CD8-positive, alpha-beta memory T cell (primary cell): ENCODE measurements at places on chromosomes 2 and 18.

GRCh38 chr18:38606841-38607240, 1041.2 kb upstream of the CELF4 start:
- H3K4me1 ChIP-seq: no peaks in the 10 kb centered on the region
- DNase-seq: no peak
- H3K36me3 ChIP-seq: no peaks in the 10 kb centered on the region
- H3K27me3 ChIP-seq: no peaks in the 10 kb centered on the region
- H3K27ac ChIP-seq: no peak overlapping the region

GRCh38 chr2:71724793-71725192, 271.4 kb downstream of the DYSF start:
- H3K4me3 ChIP-seq: no peak overlapping the region
- no peaks in the 10 kb centered on the region for H3K36me3 ChIP-seq
- no peak for DNase-seq
- no peaks in the 10 kb centered on the region for H3K4me1 ChIP-seq
- H3K27ac ChIP-seq: no peak overlapping the region

GRCh38 chr2:156196031-156196430, 136.5 kb downstream of the NR4A2 start:
- no peaks in the 10 kb centered on the region for H3K36me3 ChIP-seq
- no peaks in the 10 kb centered on the region for H3K27me3 ChIP-seq
- H3K4me1 ChIP-seq: no peaks in the 10 kb centered on the region
- H3K27ac ChIP-seq: no peak overlapping the region
- no peak overlapping the region for H3K4me3 ChIP-seq

GRCh38 chr2:80303006-80303908, 1.3 kb downstream of the LRRTM1 start:
- H3K4me3 ChIP-seq: no peak overlapping the region
- no peaks in the 10 kb centered on the region for H3K27me3 ChIP-seq
- no peaks in the 10 kb centered on the region for H3K36me3 ChIP-seq
- no peak for DNase-seq
- H3K4me1 ChIP-seq: no peaks in the 10 kb centered on the region
- H3K27ac ChIP-seq: no peak overlapping the region

- no peak for DNase-seq
- H3K4me3 ChIP-seq: no peak overlapping the region
- H3K27me3 ChIP-seq: no peaks in the 10 kb centered on the region
- H3K27ac ChIP-seq: no peak overlapping the region
Observed at GRCh38 chr2:7020468-7020867, 103.3 kb downstream of the RNF144A start.

- H3K4me3 ChIP-seq: no peak overlapping the region
- H3K4me1 ChIP-seq: no peaks in the 10 kb centered on the region
- DNase-seq: no peak
- peaks cover 49% of the 10 kb centered on the region for H3K36me3 ChIP-seq
Observed at GRCh38 chr2:233437439-233437955, 83.2 kb downstream of the DGKD start.

- H3K4me1 ChIP-seq: no peaks in the 10 kb centered on the region
- DNase-seq: no peak
- no peaks in the 10 kb centered on the region for H3K36me3 ChIP-seq
- H3K4me3 ChIP-seq: no peak overlapping the region
- H3K27me3 ChIP-seq: no peaks in the 10 kb centered on the region
Observed at GRCh38 chr2:167851876-167852275, 395.5 kb downstream of the STK39 start.

- H3K4me3 ChIP-seq: no peak overlapping the region
- H3K36me3 ChIP-seq: no peaks in the 10 kb centered on the region
- H3K4me1 ChIP-seq: no peaks in the 10 kb centered on the region
- H3K27ac ChIP-seq: no peak overlapping the region
- DNase-seq: no peak
- H3K27me3 ChIP-seq: peaks cover 3% of the 10 kb centered on the region
Observed at GRCh38 chr2:67888351-67889005, 174.3 kb downstream of the C1D start.

DNA sequence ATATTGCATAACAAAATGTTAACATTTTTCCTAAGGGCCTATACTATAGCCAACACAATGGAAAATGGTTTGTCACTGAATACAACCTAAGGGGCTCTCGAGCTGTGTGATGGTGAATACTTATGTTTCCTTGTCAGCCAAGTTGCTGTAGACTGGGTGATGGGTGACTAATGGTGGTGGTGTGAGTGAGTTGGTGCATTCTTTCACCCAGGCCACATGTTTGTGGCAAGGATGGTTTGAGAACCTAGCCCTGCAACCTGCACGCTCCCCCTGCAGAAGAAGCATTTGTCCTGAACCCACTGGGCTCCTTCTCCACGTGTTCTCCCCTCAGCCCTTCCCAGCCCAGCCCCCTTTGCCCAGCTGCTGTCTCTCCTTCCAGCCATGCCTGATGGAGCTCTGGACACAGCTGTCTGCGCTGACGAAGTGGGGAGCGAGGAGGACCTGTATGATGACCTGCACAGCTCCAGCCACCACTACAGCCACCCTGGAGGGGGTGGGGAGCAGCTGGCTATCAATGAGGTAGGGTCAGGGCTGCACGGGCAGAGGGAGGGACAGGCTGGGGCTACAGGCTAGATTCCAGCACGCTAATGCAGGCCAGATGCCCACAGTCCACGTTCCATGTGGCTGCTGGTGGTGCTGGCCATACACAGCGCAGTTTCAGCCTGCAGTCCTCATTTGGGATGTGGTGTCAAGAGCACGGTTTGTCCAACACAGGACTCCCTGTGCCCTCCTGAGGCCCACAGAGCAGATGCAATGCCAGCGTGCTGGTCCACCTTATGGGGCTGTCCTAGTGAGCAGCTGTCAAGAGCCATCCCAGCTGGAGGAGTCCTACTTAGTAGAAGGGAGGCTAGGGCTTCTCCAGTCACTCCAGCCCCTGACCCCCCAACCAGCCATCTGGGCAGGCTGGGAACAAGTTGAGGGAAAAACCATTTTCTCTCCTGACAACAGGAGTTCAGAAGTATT, 65.4 kb downstream of the FAM168B start:
- H3K4me3 ChIP-seq: no peak overlapping the region
- H3K27me3 ChIP-seq: peaks cover 7% of the 10 kb centered on the region
- H3K27ac ChIP-seq: no peak overlapping the region
- H3K4me1 ChIP-seq: no peaks in the 10 kb centered on the region
- no peak for DNase-seq

- no peak overlapping the region for H3K4me3 ChIP-seq
- H3K36me3 ChIP-seq: no peaks in the 10 kb centered on the region
- H3K27me3 ChIP-seq: no peaks in the 10 kb centered on the region
- no peak overlapping the region for H3K27ac ChIP-seq
Observed at GRCh38 chr2:21289989-21290388, 166.2 kb downstream of the TDRD15 start.

- no peaks in the 10 kb centered on the region for H3K4me1 ChIP-seq
- H3K27me3 ChIP-seq: no peaks in the 10 kb centered on the region
- H3K4me3 ChIP-seq: no peak overlapping the region
- H3K27ac ChIP-seq: no peak overlapping the region
- peaks cover 34% of the 10 kb centered on the region for H3K36me3 ChIP-seq
- no peak for DNase-seq
Observed at GRCh38 chr18:26021061-26021754, 69.2 kb downstream of the SS18 start.

GRCh38 chr2:66957677-66958076, 439.5 kb upstream of the ETAA1 start:
- H3K27ac ChIP-seq: no peak overlapping the region
- H3K36me3 ChIP-seq: no peaks in the 10 kb centered on the region
- H3K4me3 ChIP-seq: no peak overlapping the region
- DNase-seq: no peak
- no peaks in the 10 kb centered on the region for H3K4me1 ChIP-seq
- no peaks in the 10 kb centered on the region for H3K27me3 ChIP-seq

DNA sequence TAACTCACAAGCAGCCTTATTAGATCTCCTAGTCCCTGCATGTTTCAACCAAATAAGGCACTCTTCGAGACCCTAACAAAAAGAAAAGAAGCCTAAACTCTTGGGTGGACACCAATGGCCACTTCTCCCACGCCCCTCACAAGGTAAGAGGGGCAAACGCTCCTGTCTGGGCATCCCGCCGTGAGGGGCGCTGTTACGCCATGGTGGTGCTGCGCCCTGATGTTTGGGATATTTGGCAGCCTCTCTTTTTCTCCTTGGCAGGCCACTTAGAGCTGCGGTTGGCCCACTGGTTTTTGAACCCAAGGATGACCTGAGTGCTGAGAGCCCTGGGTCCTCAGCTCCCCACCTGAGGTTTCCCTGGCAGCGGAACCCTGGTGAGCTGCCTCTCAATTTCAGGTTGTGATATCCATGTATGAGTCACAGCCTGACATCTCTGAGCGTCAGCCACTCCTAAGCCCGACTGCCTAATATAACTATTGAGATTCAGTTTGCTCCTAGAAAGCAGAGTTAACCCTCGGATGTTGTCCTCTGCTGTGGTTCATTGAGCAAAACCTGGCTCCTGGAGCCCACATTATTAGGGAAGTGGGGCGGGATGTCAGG, 103.3 kb downstream of the COL6A3 start:
- no peaks in the 10 kb centered on the region for H3K4me1 ChIP-seq
- no peaks in the 10 kb centered on the region for H3K36me3 ChIP-seq
- no peak overlapping the region for H3K27ac ChIP-seq
- DNase-seq: no peak
- no peak overlapping the region for H3K4me3 ChIP-seq

- no peak overlapping the region for H3K27ac ChIP-seq
- DNase-seq: no peak
- no peaks in the 10 kb centered on the region for H3K27me3 ChIP-seq
Observed at GRCh38 chr2:134189009-134189720, 64.7 kb upstream of the MGAT5 start.

DNA sequence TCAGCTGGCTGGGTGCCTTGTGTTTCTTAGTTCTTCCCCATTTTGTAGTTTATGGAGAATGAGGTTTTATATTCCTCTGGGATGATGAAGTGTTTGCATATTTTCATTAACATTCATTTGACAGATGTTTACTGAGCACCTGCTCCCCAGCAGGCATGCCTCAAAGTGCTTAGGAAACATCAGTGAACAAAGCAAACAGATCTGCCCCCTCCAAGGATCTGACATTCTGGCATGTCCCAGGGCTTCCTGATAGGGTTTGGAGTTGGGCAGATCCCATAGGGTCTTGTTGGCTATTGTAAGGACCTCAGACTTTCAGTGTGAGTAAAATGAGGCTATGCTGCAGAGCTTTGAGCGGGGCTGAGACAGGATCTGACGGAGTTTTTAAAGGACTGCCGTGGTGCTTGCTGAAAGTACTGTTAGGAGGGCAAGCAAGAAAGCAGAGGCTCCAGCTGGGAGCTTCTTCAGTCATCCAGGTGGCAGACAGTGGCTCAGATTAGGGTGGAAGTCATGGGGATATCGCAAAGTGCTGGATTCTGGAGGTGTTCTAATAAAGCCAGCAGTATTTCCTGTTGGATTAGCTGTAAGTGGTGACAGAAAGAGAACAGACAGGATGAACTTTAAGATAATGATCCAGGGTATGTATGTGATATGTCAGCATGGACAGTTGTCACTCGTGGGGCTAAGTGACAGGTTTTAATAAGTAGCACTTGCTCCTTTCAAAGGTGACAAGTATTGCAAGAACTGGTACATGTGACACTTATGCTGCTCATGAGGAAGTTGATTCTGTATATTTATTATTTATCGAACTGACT, 11.3 kb upstream of the IAH1 start:
- H3K36me3 ChIP-seq: no peaks in the 10 kb centered on the region
- DNase-seq: no peak
- H3K27me3 ChIP-seq: no peaks in the 10 kb centered on the region
- H3K4me3 ChIP-seq: no peak overlapping the region
- no peaks in the 10 kb centered on the region for H3K4me1 ChIP-seq
- no peak overlapping the region for H3K27ac ChIP-seq

DNA sequence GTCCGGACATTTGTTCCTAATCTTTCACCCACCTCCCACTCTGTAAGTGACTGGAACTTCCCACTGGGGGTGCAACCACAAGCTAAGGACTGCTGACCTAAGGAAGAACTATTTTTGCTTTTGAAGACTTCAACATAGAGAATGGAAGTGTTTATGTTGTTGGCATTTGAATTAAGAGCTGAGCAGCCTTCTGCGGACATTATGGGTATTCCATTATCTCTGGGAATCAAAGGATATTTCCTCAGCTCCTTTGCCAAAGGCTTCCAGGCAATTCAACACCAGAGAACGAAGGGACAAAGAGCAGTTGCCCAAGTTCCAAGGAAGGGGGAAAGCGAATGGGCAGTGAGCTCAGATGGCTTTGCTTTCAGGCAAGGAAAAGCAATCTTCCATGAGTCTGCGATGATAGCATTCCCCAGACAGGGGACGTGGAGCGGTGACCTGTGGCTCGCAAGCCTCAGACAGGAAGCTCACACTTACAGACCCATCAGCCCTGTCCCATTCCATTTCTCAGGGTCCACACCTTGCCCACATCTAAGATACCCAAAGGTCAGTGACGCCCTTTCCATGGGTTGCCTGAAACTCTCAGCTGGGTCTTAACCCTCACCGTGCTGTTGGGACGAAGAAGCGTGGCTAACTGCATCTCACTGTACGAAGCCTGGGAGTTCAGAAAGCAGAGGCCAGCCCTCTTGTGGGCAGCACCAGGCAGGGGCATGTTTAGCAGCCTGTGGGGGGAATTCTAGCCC, 116.8 kb downstream of the COPS8 start:
- no peaks in the 10 kb centered on the region for H3K4me1 ChIP-seq
- no peak overlapping the region for H3K27ac ChIP-seq
- no peak for DNase-seq

DNA sequence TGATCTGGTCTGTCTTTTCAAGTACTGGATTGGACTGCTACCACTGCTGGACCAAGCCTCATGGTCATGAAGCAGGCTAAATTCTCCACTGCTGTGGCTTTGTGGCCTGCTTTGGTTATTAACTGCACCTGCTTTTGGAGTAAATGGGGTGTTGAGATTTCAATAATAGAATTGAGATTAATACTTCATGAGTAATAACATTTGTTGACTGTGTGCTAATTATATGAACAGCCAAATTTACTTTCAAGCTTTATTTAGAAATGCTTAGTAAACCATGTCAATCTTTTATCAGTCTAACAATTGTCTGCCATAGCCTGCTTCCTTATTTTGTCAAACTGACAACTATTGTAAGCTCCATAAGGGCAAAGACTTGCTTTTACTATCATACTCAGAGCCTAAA, 27.4 kb upstream of the MTIF2 start:
- no peak for DNase-seq
- no peaks in the 10 kb centered on the region for H3K36me3 ChIP-seq

- no peaks in the 10 kb centered on the region for H3K27me3 ChIP-seq
- no peaks in the 10 kb centered on the region for H3K4me1 ChIP-seq
- no peaks in the 10 kb centered on the region for H3K36me3 ChIP-seq
- DNase-seq: no peak
- no peak overlapping the region for H3K4me3 ChIP-seq
- H3K27ac ChIP-seq: no peak overlapping the region
Observed at GRCh38 chr18:62486290-62486964, 36.4 kb upstream of the ZCCHC2 start.

DNA sequence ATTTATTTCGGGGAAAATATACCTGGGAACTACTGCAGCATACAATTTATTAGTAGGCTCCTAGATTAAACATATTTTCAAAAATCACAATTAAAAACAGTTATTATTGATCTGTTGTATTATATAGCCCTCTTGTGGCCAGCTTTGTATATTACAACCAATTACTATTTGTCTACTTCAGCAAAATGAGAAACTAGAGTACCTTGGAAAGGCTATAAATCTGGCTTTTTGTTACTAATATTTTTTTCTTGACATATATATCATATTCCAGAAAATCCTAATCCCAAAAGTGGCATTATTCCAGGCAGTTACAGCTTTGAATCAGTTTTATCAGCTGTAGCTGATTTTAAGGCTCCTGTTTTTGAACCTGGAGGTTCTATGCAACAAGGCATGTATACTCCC, 101.2 kb downstream of the UBR3 start:
- H3K4me3 ChIP-seq: no peak overlapping the region
- no peak overlapping the region for H3K27ac ChIP-seq
- no peaks in the 10 kb centered on the region for H3K4me1 ChIP-seq
- no peaks in the 10 kb centered on the region for H3K27me3 ChIP-seq
- DNase-seq: no peak
